ENCODE measurements at places on chromosomes 16 and 17.

GRCh38 chr17:29760279-29761039 lies 137.7 kb upstream of the CORO6 start:
- DNase-seq = peak; percentile 8

GRCh38 chr17:14311981-14312380 lies 11.1 kb downstream of the HS3ST3B1 start:
- no peak for DNase-seq

DNA sequence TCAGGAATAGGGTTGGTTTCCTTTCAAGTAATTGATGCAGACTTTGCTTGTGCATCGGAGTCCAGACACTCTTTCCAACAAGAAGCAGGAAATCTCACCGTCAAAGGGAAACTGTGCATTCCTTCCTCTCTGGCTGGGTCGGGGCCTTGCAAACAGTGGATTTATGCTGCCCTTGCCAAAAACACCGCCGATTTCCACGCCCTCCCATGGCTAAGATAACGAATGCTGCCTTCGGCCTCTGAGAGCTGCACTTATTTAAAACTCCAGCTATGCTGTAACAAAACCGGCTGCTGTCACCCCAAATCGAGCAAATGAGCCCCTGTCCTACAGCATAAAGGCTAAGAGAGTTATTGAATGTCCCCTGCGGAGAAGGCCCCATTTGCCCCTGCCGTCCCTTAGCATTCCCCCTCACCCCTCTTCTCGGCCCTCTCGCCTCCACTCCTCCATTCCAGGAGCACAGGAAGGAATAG lies 275.5 kb upstream of the IRX5 start:
- DNase-seq = no peak

GRCh38 chr17:81160747-81161453 lies 4.4 kb upstream of the PVALEF start:
- no peak for DNase-seq

DNA sequence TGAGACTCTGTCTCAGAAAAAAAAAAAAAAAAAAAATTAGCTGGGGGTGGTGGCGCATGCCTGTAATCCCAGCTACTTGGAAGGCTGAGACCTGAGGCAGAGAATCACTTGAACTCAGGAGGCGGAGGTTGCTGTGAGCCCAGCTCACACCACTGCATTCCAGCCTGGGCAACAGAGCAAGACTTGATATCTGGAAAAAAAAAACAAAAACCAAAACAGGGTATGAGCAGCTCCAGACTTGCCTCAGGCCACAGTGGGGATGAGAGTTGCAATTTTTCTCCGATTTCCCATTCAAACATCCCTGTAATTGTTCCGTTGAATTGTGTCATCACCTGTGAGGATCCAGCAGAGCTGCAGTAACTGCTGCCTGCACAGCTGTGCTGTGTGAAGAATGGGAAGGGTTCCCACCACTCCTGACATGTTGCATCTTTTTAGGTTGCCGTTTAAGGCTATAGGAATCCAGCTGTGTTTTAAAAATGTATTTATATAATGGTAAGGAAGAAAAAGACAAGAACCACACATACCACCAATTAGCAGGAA lies 150.0 kb downstream of the VPS53 start:
- DNase-seq = no peak

DNA sequence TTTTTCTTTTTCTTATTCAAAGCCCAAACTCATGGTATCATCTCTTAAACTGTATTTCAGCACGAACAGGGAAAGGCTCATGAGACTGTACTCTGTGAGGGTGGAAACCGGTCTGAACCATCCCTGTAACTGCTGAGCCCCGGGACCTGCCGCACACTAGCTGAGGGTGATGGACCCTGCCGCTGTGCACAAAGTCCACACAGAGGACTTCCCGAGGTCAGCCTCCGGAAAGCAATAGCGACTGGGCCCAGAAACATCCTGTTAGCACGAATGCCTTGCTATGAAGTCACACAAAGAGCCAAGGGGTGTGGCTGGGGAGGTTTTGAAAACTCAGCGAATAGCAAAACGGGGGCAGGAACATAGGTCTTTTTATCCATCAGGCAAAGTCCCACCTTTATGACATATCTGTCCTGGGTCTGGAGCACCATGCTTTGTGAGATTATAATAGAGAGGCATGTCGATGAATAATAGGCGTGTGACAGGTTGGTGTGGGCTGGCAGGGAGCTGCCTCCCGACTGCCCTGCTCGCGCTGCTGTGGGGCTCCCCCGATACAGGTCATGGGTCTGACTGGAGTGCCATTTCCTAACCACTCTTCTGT lies 33.4 kb downstream of the CDK5R1 start:
- DNase-seq = no peak

DNA sequence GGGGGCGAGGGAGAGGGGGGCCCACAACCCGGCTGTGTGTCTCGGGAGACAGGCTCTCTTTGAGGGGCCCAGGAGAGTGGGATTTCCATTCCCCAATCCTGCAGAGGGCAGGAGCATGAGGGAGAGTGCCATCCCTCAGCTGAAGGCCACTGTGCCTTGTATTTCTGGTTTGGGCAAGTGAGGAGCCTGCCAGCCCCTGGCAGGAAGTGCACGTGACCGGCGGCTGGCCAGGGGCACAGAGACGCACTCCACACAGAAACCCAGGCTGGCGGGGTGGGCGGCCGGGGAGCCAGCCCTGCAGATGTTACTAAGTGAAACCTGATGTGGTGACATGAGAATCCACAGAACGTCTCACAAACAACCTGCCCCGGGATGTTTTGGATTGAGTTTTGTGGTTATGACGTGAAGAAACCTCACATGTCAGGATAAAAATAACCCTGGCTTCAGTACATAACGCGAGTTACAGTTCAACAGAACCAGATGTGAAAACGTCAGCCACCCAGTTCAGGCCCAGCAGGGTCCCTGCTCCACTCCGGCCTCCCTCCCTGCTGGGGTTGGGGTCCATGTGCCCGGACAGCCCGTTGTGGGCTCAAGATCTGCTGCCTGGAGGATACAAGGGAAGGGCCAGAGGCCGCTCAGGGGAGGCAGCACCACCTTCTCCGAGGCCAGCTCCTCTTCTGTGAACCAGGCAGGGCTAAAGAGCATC lies 51.7 kb upstream of the MTSS2 start:
- peak; percentile 84 for DNase-seq
